ENCODE measurements at places on chromosomes 5 and 9.

DNA sequence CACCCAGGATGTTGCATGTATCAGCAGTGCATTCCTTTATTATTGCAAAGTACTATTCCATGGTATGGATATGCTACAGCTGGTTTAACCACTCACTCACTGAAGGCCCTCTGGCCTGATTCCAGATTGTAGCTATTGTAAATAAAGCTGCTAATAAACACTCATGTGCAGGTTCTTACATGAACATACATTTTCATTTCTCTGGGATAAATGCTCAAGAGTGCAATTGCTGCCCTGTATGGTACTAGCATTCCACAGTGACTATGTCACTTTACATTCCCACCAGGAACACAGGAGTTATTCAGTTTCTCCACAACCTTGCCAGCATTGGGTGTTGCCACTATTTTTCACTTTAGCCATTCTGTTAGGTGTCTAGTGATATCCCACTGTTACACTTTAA is 267.6 kb downstream of the SPOCK1 start:
- no peak for DNase-seq

- no peak for DNase-seq
Measured at GRCh38 chr5:174501461-174502069, 222.8 kb upstream of the MSX2 start.

DNA sequence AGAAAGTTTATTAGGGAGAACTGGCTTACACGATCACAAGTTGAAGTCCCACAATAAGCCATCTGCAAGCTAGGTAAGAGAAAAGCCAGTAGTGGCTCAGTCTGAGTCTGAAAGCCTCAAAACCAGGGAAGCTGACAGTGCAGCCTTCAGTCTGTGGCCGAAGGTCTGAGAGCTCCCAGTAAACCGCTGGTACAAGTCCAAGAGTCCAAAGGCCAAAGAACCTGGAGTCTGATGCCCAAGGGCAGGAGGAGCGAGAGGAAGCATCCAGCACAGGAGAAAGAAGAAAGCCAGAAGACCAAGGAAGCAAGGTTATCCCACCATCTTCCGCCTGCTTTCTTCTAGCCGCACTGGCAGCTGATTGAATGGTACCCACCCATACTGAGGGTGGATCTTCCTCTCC is 97.3 kb upstream of the FBN2 start:
- no peak for DNase-seq

GRCh38 chr5:10393491-10393890 is 40.0 kb downstream of the MARCHF6 start:
- no peak for DNase-seq

DNA sequence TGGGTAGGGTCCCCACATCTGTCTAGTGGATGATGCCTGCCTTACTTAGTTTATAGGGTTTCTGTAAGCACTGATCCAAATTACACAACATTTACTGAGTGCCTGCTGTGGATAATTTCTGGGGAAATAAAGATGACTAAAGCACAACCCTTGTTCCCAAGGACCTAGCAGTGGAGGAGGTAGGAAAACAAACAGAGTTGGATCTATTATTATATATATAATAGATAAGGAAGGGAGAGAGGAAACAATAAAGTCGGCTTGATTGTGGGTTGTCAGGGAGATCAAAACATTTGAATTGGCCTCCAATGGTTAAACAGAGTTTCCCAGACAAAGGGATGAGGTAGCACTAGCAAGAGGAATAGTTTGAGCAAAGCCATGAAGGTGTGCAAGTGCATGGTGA is 14.0 kb downstream of the IL33 start:
- DNase-seq = no peak

DNA sequence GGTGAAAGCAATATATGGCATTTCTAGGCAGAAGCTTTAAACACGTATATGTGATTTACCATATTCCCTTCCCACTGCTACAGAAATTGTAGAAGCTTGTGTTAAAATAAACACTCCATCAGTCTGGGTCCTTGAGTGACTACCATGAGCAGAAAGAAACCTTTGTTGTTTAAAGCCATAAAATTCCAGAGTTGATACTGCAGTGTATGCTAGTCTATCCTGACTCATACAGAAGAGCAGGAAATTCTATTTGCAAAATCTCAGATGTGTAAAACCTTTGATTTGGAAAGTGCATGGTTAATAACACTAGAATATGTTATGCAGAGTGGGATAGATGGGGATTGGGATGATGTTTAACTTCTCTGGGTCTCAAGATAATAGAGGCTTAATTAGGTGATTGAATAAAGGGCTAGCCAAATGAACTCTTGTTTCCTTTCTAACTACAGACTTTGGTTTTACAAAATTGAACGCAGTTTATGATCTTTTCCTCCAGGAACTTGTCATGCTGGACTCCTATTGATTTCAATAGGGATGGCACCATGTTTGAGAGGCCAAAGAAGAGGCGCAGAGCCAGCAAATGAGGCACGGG is 282.7 kb upstream of the VLDLR start:
- DNase-seq = no peak

DNA sequence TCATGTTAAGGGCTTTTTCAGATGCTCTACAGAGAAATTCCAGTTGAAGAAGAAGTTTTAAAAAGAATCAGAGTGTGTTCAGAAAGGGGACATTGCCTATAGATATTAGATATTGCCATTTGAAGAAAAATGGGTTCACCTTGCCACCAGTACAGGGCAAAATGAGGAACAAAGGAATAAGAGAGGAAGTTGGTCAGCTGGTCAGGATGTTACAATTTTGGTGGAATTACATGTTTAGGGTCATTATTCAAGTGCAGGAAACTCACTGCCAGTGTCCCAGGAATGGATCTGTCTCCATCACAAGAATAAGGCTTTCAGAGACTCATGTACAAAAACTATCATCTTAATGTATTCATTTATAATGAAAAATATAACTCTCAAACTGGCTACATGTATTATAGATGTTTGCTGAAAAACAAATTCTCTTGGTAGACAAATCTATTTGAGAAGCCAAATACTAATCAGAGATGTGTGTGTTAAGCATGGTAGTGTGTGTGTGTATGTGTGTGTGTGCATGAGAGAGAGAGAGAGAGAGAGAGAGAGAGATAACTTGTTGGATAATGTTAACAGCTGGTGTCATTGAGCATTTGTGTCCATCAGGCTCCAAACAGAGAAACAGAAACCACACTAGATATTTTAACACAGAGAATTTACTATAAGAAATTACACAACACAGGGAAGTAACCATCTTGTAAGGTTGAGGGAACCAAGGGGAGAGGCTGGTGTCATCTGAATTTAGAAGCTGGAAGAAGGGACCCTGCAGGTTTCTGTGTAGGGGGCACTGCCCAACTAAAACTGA is 5.0 kb upstream of the C1QTNF3 start:
- no peak for DNase-seq

DNA sequence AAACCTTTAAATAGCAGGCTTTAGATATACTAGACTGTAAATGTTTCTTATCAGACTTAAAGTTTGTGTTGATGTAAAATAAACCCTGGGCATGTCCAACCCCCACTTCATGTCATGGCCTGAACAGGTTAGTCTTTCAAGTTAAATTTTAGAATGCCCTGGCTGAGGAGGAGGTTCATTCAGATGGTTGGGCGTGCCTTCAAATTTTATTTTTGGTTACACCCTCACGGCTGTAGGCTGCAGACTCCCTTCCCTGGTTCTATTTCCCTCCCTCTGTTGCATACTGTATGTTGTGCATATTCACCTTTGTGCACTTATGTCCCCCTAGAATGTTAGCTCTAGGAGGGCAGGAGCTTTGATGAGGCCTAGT is 5.3 kb upstream of the BICD2 start:
- DNase-seq = no peak

Data from adrenal gland (tissue), 19 donors.